ENCODE measurements at places on chromosomes 6 and 20.

- no peak for DNase-seq
Measured at GRCh38 chr6:144697369-144697760, 412.2 kb downstream of the UTRN start.

GRCh38 chr6:2970034-2970685 is 1.2 kb downstream of the SERPINB6 start:
- DNase-seq = no peak

DNA sequence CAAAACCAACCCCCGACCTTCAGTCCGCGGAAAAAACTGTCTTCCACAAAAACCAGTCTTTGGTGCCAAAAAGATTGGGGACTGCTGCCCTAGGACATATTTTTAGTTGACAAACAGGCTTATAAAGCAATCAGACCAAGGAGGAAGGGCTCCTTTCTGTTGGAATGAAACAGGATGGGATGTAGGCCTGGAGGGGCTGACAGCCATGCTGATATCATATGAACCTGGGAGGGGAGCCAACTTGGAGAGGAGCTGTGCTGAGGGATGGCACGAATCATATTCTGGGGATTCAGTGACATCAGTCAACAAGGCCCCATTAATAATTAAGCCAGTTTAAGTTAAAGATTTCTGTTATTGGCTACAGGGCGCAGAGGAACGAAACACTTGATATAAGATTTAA is 225.4 kb upstream of the TSHZ2 start:
- no peak for DNase-seq

- no peak for DNase-seq
Measured at GRCh38 chr6:110810896-110811586, 4.2 kb downstream of the CDK19 start.

DNA sequence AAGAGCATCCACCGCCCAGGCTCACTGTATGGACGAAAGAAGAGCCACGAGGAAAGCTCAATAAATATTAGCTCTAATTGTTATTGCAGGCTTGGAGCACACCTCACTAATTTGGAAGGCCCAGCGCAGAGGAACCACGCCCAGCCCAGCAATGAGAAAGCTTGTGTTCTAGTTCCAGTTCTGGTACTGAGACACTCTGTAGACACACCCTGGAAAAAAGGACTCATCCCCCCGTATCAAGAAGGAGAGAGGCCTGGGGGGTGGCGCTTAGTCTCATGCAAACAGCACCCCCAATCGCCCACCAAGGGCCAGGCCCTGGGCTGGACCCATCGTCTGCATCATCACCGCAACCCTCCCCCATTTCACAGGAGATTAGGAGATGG is 156.9 kb downstream of the BMP7 start:
- no peak for DNase-seq

DNA sequence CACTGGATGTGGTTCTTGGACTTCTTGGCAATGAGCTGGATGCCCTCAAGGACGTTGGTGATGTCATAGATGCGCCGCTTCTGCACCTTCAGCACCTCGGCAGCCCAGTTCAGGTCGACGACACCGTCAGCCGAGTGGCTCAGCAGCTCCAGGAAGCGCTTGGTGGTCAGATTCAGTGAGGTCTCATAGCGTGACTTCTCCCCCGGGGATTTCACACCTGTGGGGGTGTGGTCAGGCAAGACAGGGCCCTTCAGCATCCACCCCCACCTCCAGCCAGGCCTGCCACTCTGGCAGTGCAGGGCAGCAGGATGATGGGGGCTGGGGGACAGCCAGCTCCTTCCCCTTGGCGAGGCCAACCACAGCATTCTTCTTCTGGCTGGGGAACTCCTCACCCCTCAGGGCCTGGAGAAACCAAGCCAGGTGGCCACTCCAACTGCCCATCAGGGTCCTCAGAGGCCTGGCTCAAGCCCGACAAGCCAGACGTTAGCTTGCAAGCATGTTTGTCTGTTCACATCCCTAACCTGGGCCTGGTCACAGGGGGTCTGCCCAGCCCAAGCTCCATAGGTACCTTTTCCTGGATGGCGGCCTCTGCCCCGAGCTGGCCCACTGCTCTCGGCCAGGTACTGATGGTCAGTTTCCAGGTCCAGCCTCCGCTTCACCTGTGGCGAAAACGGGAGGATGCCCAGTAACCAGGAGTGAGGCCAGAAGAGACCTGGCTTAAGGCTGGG is 5.7 kb upstream of the NECAB3 start:
- no peak for DNase-seq

- no peak for DNase-seq
Measured at GRCh38 chr6:7164536-7165001, 56.8 kb downstream of the RREB1 start.

DNA sequence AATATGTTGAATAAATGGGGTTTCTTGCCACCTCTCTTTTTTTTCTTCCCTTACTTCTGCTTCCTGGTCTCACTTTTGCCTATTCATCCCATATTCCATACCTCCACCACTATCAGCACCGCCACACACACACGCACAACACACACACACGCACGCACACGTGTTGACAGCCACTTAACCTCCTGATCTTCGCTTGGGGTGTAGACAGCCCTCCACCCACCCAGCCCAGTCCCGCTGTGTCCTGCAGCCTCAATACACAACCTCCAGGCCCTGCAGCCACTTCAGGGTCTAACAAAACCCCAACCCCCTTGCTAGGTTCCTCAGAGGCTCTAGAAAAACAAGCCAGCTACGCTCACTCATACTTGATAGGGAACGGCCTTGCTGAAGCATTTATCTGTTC is 72.3 kb downstream of the LINC00237 start:
- DNase-seq = no peak

DNA sequence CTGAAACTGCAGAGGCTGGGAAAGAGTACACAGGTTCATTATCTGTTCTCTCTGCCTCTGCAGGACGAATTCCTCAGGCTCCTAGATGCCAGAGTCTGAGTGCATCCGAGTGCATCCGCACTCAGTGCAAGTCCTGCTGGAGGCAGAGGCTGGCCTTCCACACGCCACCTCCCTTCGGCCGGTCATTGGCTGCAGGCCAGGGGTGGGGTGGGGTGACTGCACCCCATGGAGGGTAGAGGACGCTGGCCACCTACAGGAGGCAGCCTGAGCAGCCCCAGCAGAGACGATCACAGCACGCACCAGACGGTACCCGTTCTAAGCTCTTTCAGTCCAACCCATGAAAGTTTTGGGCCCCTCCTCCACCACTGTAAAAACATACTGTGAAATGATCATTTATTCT is 11.7 kb downstream of the SFT2D1 start:
- DNase-seq = no peak

DNA sequence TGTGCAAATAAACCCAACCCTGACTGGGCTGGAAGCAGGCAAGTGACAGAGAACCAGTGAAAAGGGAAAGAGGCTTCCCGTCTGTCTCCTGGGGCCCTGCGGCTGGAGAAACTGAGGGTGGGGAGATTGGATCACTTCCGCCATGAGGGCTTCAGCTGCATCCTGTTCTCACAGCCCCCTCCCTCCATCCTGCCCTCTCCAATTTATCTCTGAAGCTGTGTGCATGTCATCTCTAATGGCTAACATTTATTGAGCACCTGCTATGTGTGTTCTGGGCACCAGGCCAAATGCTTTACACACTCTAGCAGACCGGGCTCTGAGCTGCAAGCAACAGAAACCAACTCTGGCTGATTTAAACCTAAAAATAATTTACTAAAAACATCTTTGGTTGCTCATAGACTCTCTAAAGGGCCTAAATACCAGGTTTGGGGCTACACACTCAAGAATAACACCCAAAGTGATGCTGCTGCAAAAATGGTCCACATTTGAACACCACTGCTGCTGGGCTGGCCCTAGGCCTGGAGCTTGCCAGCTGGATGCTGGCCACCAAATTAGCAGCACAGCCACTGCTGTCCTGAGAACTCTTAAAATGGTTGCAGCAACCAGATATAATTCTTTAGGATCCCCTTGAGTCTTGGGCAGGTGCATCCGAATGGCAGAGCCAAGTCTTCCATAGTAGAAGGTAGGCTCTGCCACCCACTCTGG is 123.6 kb upstream of the LRFN2 start:
- DNase-seq = no peak

DNA sequence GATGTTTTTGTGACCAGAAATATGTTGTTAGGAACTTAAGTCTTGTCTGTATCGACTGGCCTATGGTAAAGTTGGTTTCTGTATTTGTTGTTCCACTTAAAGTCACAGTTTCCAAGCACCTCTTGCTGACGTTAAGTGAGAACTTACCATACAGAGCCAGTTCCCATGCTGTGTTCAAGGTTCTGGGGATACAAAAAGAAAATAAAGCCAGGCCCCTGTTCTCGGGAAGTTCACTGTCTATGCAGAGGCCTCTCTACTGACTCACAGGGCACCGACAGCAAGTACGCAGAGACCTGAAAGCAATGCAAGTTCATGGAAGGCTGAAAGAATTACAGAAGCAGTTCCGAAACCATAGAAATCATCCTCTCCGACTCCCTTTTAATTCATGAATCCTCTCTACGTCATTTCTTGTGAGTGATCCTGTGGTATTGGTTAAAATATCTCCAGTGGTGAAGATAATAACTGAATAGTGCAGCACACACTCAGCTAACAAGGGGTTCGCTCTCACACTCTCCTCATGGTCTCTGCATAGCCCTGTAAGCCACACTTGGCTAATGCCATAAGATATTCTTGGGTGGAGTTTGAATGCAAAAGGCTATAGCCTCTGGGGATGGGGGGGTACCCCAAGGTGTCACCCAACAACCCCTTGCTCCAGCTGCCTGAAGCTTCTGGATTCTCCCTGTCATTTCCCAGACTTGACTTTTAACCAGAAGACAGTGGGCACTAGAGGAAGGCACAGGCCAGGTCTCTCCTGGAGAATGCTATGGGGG is 91.2 kb upstream of the EXOC2 start:
- no peak for DNase-seq

DNA sequence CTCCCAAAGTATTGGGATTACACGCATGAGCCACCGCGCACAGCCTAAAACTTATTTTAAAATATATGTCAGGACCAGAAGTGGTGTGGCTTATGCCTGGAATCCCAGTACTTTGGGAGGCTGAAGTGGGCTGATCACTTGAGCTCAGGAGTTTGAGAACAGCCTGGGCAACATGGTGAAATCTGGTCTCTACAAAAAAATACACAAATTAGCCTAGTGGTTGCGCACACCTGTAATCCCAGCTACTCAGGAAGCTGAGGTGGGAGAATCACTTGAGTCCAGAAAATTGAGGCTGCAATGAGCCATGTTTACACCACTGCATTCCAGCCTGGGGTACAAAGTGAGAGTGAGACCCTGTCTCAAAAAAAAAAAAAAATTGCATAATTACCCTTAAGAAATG is 13.7 kb downstream of the PXT1 start:
- DNase-seq = no peak

- DNase-seq = no peak
Measured at GRCh38 chr20:58344741-58345140, 35.2 kb downstream of the RAB22A start.

GRCh38 chr20:13302647-13303450 is 81.8 kb downstream of the ISM1 start:
- no peak for DNase-seq

DNA sequence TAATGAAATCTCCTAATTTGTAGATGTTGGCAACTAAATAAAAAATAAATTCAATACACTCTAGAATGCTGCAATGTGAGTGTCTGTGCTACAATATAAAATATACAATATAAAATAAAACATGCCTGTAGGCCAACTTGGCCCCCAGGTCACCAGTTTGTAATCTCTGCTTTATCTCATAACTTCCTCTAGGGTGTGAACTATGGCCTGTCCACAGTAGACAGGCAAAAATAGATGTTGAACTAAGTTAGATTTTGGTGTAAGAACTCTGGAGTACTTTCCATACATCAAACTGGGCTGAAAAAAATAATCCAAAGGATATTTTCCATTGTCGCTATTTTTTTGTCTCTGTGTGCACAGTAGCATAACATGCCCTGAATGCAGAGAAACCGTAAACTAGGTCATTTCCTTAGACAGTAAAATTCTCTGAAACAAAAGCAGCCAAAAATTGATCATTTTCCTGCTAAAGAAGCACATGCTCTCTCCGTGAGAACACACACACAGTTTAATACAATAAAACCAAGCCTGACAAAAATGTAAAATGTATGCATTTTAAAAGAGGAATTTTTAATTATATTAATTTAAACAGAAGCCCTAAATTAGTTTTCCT is 98.5 kb upstream of the ZFP64 start:
- DNase-seq = no peak

GRCh38 chr20:991850-992249 is 10.3 kb downstream of the RSPO4 start:
- DNase-seq = no peak

GRCh38 chr20:49557449-49557848 is 10.5 kb downstream of the PTGIS start:
- no peak for DNase-seq

- DNase-seq = no peak
Measured at GRCh38 chr6:170222498-170223471, 68.1 kb downstream of the DLL1 start.

DNA sequence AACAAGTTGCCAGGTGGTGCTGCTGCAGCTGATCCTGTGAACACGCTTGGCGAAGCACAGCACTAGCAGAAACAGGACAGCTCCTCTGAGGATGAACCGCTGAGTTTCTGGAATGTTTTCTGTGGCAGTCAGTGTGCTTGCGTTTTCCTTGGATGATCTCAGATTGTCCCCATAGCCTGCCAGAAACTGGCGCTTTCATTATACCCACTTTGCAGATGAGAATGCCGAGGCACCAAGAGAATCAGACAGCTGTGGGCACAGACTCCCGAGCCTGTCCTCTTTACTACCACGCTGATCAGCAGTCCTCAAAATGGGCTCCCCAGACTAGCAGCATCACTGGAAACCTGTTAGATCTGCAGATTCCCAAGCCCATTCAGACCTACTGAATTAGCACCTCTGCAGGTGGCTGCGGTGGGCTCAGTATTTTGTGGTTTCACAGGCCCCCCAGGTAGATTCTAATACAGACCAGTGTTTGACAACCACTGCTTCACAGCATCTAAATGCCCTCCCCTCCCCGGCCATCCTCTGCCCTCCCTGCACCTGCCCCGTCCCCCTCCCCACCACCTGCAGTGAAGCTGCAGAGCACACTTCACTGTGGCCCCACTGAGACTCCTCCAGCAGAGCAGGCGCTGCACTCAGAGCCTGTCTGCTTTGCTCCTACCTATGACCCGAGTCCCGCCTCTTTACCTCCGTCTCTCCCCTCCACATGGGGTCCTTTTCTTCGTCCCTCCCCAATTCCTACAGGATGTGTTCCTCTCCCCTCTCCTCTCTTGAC is 29.6 kb downstream of the SPATA2 start:
- no peak for DNase-seq

DNA sequence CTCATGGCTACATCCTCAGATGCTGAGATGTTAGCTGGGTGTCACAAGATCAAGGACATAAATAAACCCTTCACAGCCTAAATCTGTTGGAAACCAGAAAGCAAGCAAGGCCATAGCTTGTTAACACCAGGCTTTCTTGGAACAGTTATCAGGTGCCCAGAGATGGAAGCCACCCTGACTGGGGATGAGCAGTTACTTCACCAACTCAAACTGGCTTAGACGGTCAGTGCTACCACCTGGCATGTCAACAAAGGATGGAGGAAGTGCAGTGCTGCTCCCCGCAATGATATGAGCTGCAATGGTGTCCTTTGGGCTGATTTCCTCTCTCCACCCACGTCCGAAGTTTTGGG is 28.9 kb upstream of the SMIM29 start:
- no peak for DNase-seq

- no peak for DNase-seq
Measured at GRCh38 chr20:24960302-24960801, 11.3 kb downstream of the CST7 start.

- no peak for DNase-seq
Measured at GRCh38 chr6:167435209-167435728, 110.4 kb downstream of the TTLL2 start.

Data from epithelial cell of prostate (primary cell).